Glomerular endothelial cell (primary cell): ENCODE measurements at places on chromosomes 1 and 21.

DNA sequence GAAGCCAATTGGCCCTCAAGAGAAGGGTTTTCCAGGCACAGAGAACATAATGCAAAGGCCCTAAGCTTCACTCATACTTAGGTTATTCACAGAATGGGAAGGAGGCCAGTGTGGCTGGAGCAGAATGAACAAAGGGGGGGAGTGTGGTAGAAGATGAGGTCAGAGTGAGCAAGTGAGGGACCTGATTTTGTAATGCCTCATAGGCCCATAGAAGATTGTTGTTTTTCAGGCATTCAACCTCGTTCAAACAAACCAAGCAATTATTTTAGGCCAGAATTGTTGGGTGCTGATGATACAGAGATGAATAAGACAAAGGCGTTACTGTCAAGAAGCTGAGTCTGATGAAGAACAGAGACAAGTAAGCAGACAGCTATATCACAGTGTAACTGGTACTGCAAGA, 54.5 kb upstream of the RAP1A start:
- no peak for DNase-seq

DNA sequence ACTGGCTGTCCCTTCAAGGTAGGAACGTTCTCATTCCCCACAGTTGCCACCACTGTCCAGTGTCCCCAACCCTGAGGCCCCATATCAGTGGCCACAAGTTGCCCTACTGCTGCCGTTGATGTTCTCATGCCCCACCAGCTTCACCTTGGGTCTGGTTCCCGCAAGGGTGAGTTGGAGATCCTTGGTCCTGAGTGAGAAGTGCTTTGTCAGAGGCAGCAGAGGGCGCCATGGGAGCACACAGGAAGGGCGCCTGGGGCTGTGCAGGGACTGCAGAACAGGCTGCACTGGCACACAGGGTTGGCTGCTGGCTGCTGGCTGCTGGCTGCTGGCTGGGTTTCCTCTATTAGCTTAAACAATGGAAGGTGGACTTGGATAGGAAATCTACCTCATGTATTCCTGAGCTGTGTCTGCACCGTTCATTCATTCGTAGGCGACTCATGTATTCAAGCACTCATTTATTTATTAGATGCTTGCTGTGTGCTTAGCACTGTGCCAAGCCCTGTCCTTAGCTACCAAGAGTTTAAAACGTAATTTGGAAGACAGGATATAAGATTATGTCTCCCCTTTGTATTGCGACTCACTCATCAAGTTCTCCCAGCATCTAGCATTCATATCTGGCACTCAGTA, 2.1 kb upstream of the S100A9 start:
- DNase-seq: no peak

GRCh38 chr1:232629250-232630046, 485 bp downstream of the SIPA1L2 start:
- no peak for DNase-seq

GRCh38 chr1:210397681-210398080, 69.0 kb downstream of the HHAT start:
- no peak for DNase-seq

- no peak for DNase-seq
Observed at GRCh38 chr1:8116894-8117264, 90.8 kb upstream of the ERRFI1 start.

GRCh38 chr21:33122507-33122906, 52.6 kb downstream of the OLIG1 start:
- DNase-seq: no peak

DNA sequence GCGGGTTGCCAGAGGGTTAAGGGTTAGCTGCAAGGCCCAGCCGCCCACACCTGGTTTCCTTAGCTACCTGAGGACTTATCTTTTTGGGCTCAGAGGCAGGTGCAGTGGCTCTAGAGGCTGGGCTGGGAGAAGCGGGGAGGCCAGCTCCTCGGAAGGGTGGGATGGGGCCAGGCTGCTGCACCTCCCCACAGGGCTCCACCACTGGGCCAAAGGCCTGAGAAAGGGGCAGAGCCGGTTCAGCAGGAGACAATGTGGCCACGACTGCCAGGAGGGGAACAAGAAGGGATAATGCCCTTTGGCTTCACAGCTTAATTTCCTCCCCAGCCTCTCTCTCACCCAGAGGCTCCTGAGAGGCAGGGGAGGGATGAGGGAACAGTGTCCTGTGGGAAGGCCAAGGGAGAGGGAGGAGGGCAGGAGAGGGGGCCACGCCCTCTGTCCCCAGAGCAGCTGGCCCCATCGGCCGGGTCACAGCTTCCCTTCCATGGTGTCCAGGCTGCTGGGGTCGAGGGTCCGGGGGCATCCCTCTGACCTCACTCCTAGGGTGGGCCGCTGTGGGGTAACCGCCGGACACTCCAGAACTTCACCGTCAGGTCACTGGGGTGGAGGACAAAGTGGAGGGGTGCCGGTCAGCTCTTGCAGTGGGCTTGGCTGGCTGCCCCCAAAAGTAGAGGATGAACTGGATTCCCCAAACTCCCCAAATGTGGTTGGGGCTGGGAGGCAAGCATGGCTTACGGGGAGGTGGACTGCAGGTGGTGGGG, 50.4 kb downstream of the KIF21B start:
- DNase-seq: no peak

DNA sequence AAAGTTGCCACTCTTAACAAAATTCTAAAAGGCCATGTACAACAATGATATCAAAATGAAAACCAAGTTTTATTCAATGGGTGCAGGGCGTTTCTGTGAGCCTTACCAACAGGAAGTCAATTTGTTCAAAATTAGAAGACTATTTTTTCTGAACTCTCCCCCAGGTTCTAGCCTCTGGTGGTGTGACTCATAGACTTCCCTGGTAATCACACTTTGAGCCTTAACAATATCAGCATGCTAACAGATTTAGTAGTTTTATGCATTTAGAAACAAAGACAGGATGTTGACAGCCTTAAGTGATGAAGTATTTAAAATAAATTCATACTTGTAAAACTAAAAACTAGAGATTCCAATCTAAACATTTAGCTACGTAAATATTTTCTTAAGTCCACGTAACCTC, 88.4 kb downstream of the LRRC8C start:
- DNase-seq: peak; percentile 83

- DNase-seq: no peak
Observed at GRCh38 chr1:154788110-154788870, 81.8 kb downstream of the KCNN3 start.

DNA sequence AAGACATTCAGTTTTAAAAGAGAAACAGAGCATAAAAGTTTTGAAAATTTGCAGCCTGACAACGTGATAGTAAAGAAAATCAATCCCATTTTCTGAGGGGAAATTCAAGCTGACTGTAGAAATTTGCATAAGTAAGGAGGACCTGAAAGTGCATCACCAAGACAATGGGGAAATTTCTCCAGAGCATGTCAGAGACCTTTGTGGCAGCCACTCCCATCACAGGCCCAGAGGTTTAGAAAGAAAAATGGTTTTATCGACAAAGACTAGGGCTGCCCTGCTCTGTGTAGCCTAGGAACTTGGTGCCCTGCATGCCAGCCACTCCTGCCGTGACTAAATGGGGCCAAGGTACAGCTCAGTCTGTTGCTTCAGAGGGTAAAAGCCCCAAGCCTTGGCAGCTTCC, 1640.2 kb upstream of the PRMT6 start:
- no peak for DNase-seq
